ENCODE measurements at places on chromosomes 6 and 20. TPM values are rescaled to one million over a fixed set of nuclear protein-coding genes. Genes with fewer than 3 reads are reported as not detected.

Gene PTK7
- 1.8 TPM for total RNA-seq

Gene SLC35F1
- total RNA-seq: 1.5 TPM

Gene RALGAPB
- total RNA-seq: 42.2 TPM

Gene TCF21
- 0.49 TPM for total RNA-seq

Gene MLN
- total RNA-seq: not detected

Gene HLA-DMA
- 124 TPM for total RNA-seq

Gene OTOR
- not detected for total RNA-seq

Gene PARD6B
- 1.9 TPM for total RNA-seq

Gene TENT5A
- total RNA-seq: 30.1 TPM

Gene RIPPLY2
- not detected for total RNA-seq

Gene SMLR1
- total RNA-seq: not detected

Gene SYTL3
- 1.3 TPM for total RNA-seq

Gene FKBP1C
- 0.82 TPM for total RNA-seq
